ENCODE measurements at places on chromosomes 3 and 15.

DNA sequence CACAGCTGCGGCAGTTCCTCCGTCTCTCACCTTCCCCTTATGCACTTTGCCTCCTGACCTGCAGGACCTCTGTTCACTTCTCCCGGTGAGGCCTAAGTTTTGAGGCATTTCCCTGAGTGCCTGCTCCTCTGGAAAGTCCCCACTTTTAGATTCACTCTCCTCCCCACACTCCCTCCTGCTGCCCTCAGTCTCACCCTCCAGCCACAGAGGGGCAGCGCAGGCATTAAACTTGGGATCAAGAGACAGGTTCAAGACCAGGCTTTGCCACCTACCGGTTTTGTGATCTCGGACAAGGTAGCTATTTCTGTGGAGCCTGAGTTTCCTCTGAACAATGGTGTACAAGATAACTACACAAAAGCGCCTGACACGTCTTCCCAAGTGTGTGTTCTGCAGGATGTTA lies 19.4 kb downstream of the SLC6A11 start:
- no peak for DNase-seq

- no peak for DNase-seq
These were observed 133.4 kb downstream of the FOXP1 start for GRCh38 chr3:71450162-71450561.

GRCh38 chr3:141960731-141961130 lies 84.3 kb downstream of the ATP1B3 start:
- DNase-seq, result no peak

GRCh38 chr3:51024765-51025632 lies 350.3 kb downstream of the DOCK3 start:
- peak; percentile 2 for DNase-seq

- no peak for DNase-seq
These were observed 128.0 kb upstream of the ADAMTS9 start for GRCh38 chr3:64815789-64816188.

- no peak for DNase-seq
These were observed 642 bp downstream of the COX5A start for GRCh38 chr15:74937272-74937589.

DNA sequence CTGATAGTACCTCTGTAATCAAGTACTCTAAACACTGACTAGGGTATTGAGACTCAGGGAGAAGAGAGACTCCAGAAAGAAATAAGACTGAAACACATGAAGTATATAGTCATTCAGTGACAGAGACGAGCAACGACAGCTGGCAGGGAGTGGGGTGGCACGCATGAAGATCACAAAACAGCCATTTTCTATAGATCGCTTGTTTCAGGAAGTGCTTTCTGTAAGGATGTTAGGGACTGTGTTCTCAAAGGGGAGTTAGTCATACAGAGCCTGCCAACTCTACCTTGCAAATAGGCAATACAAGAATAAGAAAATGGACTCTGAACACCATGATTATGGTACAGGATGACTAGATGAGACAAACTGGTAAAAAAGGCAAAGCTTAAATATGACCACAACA lies 139.5 kb downstream of the TBL1XR1 start:
- DNase-seq, result no peak

DNA sequence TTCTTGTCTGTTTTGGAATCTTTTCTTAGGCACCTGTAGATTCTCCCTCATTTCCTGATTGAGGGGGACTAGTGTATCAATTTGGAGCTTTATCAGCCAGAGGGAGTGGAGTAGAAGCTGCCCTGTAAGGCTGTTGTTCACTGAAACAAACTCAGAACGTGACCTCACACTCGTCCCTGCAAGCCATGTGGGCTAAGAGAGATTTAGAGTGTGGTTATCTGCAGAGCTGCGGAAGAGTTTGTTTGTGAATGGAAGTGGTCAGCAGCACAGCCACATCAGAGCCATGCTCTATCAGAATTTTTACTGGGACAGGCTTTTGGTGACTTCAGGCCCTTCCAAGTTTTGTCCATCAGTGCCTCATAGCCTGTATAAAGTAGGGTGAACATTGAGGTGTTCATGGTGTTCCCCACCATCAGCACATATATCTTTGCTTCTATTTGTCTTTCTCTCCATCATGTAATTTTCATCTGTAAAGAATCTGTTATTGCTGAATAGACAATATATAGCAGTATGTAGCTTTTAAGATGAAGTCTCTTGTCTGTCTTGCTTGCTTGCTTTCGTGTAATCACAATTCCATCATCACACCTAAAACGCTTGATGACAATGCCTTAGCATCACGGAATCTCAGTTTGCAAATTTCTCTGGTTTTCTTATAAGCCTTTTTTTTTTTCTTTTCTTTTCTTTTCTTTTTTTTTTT lies 37.0 kb downstream of the LARS2 start:
- no peak for DNase-seq

DNA sequence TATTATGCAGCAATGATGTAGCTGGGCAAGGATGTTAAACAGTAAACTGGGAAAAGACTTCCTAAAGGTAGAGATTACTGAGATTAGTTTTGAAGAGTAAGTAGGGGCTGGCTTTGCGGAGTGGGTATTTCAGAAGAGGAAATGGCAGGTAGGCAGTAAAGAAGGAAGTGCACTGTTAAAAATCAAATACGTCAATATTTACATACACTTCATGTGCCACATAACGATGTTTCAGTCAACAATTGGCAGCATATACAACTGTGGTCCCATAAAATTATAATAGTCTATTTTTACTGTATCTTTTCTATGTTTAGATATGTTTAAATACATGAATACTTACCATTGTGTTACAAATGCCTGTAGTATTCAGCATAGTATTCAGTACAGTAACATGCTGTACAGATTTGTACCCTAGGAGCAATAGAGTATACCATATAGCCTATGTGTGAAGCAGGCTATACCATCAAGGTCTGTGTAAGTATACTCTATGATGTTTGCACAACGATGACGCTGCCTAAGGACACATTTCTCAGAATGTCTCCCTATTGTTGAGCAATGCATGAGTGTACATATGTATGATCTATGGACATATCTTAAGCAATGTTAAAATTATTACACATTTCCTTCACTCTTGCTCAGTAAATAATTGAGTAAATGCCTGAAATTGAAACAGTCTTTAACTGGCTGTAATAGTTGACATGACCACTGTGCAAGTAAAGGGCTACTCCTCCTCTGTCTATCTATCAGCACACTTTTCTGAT lies 196.7 kb downstream of the ISL2 start:
- no peak for DNase-seq

DNA sequence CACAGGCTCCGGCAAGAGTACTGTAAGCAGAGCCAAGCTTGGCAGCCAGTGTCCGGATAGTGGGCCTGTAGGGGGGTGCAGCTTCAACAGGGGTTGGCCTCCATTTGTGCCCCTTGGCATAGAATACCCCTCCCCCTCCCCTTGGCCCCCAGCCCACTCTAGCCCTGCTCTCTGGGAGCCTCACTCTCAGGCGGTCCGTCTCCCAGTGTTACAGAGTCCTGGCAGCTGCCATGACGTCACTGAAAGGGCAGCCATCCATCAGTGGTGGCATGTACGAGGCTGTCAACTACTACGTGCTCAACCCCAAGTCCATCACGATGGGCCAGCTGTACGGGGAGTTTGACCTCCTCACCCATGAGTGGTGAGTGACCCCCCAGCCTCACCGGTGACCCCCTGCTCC lies 50.4 kb downstream of the DNAH1 start:
- no peak for DNase-seq

Measured in Calu3 (cell line).